ENCODE measurements at places on chromosomes 16 and 17.
A peak's percentile ranks its signal among the peaks of the same experiment; 100 is the strongest.

GRCh38 chr16:3759736-3760135 lies 42.4 kb upstream of the TRAP1 start:
- DNase-seq = no peak

GRCh38 chr17:45425125-45425983 lies 7.3 kb downstream of the ARHGAP27 start:
- DNase-seq = no peak

DNA sequence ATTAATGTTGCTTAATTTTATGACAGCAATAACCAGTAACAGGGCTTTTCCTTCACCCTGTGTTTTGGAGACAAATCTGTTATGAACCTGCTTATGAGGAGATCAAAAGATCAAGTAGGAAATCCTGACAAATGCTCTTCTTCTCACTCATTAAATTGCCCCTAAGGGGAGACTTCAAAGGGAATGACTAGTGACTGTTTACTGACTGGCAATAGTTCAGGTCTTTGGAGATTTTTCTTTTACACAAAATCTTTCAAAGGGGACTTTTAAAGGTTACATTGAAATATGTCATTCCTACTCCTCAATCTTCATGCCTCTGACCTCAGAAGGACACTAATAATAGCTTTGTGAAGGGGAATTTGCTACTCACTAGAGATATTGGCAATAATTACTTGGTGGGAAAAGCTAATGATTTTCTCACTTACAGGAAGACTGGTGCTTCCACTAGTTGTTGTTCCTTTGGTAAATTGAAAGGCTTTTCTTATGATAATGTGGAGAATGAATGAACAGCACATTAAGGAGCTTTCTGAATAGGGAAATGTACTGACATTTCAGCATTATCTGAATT lies 292.9 kb upstream of the CA10 start:
- DNase-seq = no peak

GRCh38 chr17:39834017-39834416 lies 30.1 kb downstream of the IKZF3 start:
- no peak for DNase-seq

DNA sequence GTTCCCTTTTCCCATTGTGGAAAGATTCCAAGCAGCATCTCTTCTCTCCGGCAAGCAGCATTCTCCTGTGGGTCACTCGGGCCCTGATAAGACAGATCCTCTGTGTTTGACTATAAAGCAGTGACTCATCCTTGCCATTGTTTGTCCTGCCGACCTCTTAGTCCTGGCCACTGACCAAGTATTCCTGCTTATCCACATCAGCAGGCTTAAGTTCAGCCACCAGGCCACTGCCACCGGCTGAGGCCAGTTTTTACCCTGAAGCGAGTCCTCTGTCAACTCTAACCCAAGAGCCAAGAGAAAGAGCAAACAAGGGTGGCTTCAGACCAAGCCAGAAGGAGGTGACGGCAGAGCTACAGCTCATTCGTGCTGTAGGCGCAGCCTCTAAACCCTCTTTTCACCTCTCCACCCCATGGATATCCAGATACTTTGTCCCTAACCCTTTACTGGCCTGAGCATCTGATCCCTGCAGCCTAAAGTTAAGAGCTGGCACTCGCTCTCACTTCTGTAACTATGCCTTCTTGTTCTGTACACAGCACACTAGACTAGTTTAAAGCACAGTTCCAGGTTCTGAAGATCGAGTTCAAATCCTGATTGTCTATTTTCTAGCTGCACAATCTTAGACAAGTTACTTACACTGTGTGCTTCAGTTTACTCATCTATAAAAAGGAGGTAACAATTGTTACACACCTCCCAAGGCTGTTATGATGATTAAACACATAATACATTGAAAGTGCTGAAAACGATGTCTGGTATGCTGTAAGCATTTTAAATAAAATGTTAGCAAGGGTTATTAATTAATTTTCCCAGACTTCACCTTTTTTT lies 31.0 kb downstream of the SOX9 start:
- DNase-seq = no peak

GRCh38 chr16:78681743-78682142 lies 582.3 kb downstream of the WWOX start:
- no peak for DNase-seq

DNA sequence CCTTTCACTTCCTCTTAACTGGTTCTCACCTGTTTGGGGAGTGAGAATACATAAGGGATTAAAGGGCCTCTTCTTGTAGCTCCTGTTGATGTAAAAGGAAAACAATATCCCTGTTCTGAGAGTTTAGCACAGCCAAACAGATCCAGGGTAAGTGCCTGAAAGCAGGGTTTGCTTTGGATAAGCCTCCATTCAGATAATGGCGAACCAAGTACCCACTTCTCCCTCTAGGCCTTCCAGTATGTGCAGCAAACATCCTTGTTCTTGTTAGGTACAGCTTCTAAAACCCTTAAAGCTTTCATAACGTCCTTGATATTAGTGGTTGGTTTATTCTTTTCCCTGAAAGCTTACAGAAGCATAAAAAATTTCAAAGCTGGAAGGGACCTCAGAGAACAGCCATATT lies 130.6 kb upstream of the DNAH9 start:
- no peak for DNase-seq

- peak; percentile 49 for DNase-seq
These were observed at the start of the genes SGSH and SLC26A11 for GRCh38 chr17:80220054-80220735. TSS of gene SGSH (minus strand) at chr17:80220333. CDS start at chr17:80220313, 20 bp downstream. TSS of gene SLC26A11 (plus strand) at chr17:80220427. CDS start at chr17:80221561, 1,134 bp downstream.

DNA sequence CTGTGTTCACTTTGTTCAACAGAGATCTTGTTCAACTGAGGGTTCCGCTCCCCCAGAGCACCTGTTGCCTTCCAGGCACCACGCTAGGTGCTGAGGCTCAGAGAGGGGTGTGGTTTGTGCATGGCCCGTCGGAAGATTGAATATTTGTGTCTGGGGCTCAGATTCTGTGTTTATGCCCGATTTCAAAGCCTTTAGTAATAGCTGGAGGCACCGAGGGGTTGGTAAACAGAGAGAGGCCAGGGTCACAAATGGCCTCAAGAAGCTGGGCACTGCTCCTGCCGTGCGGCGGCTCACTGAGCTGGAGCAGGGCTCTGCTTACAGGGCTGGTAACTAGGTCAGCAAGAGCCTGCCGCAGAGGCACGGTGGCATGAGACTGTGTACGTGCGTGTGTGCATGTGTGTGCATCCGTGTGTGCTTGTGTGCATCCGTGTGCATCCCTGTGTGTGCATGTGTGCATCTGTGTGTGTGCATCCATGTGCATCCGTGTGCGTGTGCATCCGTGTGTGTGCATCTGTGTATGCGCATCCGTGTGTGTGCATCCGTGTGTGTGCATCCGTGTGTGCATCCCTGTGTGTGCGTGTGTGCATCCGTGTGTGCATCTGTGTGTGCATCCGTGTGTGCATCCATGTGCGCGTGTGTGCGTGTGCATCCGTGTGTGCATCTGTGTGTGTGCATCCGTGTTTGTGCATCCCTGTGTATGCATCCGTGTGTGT lies 5.4 kb downstream of the ITGAE start:
- no peak for DNase-seq

DNA sequence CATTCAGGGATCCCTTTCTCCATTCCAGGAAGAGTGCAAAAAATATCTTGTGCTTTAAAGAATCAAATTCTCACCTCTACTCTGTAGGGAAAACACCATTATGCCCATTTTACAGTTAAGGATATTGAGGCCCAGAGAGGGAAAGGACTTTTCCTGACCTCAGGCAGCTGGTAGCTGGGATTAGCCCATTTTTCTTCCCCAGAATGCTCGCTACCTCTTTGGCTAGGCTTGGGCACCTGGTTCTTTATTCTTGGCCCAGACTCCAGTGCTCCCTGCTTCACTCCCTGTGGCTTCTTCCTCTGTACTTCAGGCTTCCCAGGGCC lies 45.7 kb downstream of the MEOX1 start:
- no peak for DNase-seq

DNA sequence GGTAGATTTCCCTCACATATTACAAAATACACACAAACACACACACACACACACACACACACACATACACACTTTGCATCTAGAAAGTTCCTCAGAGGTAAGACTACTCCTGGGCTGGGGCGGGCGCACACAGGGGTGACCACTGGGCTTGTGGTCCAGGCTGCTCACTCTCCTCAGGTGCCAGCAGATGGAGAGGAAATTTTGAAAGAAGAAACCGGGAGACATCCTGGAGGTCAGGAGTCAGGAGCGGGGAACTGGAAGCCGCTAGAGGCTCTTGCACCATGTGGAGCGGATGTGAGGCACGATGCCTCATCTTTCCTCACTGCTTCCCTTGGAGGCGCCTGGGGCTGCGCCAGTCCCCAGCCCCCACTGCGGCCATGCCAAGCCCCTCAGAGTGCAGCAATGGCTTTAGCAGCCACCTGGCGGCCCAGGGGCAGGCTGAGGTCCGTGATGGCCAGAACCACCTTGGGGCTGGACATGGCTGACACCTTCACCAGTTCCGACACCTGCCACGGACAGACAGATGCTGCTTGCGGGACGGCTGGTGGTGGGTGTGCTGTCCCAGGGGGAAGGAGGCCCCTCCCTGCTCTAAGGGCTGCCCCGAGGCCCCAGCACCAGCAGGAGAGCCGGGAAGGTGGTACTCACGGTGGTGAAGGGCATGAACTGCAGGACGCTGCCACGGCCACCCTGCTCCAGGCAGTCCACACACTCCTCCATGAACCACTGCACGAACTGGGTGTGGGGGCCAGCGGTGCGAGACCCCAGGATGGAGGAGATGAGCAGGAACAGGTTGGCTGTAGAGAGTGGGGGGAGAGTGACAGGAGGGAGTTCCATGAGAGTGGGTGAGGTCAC lies 4.1 kb downstream of the CSF3 start:
- no peak for DNase-seq

- DNase-seq = no peak
These were observed 57.8 kb downstream of the PDPK1 start for GRCh38 chr16:2595393-2596205.

GRCh38 chr16:24610416-24610755 lies 71.0 kb downstream of the RBBP6 start:
- DNase-seq = no peak

DNA sequence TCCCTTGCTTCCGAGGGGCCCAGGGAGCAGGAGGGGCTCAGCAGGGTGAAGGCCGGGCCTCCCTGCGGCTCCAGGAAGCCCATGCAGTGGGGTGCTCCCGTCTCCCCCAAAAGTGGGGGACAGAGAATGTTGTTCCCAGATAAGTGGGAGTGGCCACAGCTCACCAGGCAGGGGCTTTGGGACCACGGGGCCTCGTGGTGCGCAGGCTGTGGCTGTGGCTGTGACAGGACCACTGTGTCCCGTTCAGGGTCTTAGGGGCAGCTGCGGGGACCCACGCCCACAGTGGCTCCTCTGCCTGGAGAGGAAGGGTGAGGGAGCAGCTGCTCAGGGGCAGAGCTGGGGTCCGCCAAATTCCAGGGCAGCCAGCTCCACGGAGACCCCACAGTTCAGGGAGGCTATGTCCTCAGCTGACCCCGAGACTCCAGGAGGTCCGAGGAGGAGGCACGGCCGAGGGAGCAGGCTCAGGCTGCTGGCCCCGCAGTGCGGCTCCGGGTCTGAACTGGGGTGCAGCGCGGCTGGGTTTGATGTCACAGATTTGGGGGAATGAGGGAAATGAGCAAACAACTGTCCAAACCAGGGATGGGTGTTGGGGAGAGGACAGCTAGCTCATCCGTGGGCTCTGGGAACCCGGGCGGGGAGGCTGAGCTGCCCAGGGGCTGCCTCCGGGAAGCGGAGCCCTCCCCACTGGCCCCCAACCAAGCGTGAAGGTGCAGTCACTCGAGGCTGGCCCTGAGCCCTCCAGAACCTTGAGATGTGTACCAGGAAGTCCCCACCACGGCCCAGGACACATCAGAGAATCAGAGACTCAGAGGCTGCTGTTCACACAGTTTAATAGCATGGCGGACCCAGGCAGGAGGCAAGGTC lies 23.4 kb downstream of the TPSD1 start:
- DNase-seq = no peak

GRCh38 chr16:59044616-59045015 lies 310.5 kb upstream of the GOT2 start:
- no peak for DNase-seq
